ENCODE measurements at places on chromosomes 12 and 14.

GRCh38 chr14:38618514-38618913 lies 362.6 kb upstream of the CLEC14A start:
- no peak for DNase-seq

GRCh38 chr12:14260011-14260993 lies 105.2 kb upstream of the ATF7IP start:
- no peak for DNase-seq

GRCh38 chr14:92122351-92122677 lies 545 bp downstream of the CPSF2 start:
- DNase-seq = peak; percentile 14

- no peak for DNase-seq
Observed at GRCh38 chr14:23660290-23661226, 24.4 kb downstream of the DHRS2 start.

DNA sequence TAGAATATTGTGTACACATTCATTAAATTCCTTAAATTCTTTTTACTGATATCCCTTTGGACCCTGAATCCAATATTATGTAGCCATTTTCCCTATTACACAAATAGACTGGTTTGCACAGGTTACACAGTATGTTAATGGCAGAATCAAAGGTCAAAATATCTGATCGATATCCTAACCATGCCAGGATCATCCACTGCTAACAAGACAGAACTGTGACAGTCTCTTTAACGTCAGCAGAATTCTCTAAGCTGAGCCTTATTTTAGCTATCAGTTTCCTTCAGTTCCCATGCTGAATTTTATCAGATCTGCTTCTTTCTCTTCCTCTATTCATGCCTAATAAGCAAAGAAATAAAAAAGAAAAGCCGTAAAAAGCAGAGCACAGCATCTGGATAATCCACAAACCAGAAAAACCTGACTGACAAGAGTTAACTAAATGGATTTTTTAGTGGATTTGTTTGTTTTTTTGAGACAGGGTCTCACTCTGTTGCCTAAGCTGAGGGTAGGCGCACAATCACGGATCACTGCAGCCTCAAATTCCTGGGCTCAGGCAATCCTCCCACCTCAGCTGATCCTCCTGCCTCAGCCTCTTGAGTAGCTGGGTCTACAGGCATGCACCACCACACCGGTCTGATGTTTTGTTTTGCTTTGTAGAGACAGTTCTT lies 130.4 kb downstream of the PAWR start:
- no peak for DNase-seq

DNA sequence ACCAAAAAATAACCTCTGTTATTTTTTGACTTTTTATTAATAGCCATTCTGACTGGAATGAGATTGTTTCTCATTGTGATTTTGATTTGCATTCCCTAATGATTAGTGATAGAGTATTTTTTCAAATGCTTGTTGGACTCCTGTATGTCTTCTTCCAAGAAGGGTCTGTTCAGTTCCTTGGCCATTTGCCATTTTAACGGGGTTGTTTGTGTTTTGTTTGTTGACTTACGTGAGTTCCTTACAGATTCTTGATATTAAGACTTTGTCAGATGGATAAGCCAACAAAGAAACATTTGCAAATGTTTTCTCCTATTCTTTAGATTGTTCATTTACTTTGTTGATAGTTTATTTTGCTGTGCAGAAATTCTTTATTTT lies 651.6 kb upstream of the LRFN5 start:
- DNase-seq = no peak

DNA sequence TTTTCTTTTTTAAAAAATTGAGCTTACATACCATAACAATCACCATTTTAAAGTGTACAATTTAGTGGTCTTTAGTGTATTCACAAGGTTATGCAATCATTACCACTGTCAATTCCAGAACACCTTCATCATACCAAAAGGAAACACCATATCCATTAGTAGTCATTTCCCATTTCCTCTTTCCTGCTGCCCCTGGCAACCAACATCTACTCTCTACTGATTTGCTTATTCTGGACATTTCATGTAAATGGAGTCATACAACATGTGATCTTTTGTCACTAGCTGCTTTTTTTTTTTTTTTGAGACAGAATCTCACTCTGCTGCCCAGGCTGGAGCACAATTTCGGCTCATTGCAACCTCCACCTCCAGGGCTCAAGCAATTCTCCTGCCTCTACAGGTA lies 66.8 kb upstream of the CFL2 start:
- DNase-seq = no peak

DNA sequence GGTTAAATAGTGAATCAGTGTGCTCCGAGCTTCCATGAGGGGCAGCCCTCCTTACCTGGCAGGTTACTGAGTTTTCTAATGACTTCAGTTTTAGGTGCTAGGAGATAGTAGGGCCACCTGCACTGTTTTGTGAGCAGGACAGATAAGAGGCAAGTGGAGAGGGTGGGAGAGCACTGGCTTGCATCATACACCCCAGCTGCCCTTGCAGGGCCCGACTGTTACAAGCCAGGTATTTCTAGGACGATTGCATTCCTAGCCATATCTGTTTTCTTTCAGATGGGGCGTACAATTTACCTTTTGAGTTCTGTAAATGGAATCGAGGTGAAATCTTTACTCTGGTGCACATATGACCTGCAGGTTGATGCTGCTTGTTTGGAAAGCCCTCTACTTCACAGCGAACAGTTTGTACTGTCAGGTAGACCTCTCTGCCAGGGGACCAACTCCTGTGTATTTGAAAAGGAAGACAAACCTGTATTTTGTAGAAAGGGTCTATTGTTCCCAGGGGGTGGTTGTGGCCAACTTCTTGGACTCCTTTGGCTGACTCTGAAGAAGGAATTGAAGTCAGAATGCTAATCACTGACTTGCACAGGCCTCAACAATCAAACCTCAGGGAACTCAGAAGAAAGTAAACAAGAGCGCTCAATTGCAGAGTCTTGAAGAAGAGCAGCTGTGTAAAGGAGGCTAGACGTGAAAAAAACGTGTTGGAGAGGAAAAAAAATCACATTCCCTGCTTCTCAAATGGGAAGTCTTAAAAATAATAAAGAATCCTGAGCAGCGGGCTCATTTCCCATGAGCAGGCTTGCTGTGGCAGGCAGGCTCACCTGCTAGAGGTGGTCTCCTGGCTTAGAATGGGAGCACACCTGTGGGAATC lies 57.3 kb downstream of the ETV6 start:
- no peak for DNase-seq

DNA sequence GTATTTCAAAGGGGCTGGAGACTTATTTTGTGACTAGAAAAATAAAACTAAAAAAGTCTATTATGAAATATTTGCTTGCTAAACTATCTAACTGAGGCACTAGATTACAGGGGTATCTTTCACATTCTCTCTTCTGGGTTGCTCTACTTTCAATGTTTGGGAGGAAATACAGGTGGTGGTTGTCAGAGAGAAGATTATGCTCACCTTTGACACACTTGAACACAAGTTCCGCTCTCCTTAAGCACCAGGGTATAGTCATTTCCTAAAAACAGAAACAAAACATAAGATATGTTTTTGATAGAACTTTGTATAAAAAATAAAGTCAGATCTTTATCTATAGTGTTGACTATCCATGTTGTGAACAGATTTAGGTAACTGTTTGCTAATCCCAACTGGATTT lies 45.4 kb upstream of the FGF6 start:
- DNase-seq = no peak

GRCh38 chr12:49705479-49706134 lies 1.6 kb downstream of the FMNL3 start:
- no peak for DNase-seq

- no peak for DNase-seq
Observed at GRCh38 chr12:62320054-62320453, 59.9 kb downstream of the USP15 start.

GRCh38 chr14:33250963-33251362 lies 312.3 kb downstream of the NPAS3 start:
- no peak for DNase-seq

DNA sequence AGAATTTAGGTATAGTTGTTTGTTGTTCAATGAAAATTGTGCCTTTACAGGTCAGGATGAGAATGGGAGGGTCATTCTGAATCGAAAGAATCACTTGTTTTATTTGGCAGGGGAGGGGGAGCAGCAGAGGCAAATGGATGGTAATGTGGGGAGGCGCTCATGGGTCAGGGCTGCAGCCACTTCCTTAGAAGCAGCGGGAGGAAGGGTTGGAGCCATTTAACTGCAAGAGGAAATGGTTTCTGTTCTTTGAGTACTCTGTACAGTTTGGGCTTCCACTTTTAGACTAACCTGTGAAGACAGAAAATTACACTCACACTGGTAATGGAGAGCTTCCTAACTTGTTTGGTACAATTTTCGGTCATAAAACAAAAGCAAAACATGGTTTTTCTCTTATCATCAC lies 57.2 kb downstream of the PIWIL1 start:
- no peak for DNase-seq
